ENCODE measurements at places on chromosomes 7 and 10.

GRCh38 chr10:103911021-103911459 lies 6.9 kb downstream of the STN1 start:
- DNase-seq: peak; percentile 29

- no peak for DNase-seq
Measured at GRCh38 chr7:155305231-155305904, 7.7 kb downstream of the INSIG1 start.

- DNase-seq: no peak
Measured at GRCh38 chr7:109945820-109946518, 1145.0 kb upstream of the LRRN3 start.

DNA sequence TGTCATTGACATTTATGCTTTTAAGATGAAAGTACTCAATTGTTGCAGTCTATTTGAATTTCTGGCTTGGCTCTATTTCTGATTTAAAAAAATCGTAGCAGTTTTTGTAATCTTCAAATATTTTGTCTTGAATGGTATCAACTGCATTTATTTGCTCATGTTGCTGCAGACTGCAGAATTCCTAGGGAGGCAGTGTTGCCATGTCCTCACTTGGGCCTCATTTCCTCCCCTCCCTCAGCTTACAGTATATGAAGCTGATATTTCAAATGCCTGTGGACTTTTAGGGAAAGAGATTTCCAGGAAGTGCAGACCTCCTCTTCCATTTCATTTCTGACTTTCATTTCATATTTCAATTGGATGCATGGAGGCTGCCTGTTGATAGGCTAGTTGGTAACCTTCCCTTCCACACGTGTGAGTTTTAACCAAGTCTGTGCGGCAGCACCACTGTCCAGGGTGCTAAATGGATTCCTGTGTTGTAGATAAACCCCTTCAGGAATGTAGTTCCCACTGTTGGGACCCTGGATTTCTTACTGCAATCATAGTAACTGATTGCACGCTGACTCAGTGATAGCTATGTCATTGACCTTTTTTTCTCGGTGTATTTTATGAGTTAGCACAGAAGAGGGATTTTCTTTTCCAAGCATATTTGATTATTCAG lies 17.5 kb downstream of the VPS50 start:
- DNase-seq: no peak

DNA sequence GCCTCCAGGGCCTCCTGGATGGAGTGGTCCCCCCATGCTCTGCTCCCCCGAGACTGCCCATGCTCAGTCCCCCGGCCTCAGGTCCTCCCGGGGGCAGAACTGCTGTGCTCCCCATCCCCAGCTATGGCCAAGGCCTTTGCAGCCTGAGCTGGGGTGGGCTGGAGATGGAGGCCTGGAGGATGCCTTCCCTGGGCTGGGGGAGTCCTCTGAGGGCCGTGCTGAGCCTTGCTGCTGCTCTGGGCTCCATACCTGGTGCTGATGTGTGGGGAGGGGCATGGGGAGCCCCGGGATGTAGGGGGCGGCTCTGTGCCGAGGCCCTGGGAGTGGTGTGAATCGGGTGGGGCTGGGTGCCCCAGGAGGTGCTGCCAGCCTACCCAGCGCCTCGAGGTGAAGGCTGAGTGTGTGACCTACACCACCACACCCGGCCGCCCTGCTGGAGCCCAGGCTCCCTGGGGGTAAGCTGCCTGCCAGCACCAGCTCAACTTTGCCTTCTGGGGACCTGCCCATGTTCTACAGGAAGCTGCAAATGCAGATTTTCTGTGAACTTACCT lies 109.5 kb downstream of the UNCX start:
- no peak for DNase-seq

DNA sequence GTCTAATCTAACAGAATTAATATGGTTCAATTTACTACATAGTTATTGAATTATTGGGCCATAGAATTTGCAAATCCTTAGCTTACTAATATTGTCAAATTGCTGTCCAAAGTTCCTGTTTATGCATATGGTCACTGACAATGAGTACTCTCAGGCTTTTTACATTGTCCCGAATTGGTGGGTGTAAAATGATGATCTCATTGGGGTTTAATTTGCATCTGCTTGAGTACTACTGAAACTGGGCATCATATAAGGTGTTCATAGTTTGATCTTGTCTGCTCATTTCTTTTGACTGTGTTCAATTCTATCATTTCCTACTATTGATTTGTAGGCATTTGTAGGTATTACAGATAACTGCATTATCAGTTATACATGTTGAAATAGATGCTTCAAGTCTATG lies 12.7 kb downstream of the ABCA13 start:
- DNase-seq: no peak

- DNase-seq: no peak
Measured at GRCh38 chr7:117564080-117564479, 84.3 kb downstream of the CFTR start.

- no peak for DNase-seq
Measured at GRCh38 chr7:2353113-2353935, 1.3 kb upstream of the EIF3B start.

DNA sequence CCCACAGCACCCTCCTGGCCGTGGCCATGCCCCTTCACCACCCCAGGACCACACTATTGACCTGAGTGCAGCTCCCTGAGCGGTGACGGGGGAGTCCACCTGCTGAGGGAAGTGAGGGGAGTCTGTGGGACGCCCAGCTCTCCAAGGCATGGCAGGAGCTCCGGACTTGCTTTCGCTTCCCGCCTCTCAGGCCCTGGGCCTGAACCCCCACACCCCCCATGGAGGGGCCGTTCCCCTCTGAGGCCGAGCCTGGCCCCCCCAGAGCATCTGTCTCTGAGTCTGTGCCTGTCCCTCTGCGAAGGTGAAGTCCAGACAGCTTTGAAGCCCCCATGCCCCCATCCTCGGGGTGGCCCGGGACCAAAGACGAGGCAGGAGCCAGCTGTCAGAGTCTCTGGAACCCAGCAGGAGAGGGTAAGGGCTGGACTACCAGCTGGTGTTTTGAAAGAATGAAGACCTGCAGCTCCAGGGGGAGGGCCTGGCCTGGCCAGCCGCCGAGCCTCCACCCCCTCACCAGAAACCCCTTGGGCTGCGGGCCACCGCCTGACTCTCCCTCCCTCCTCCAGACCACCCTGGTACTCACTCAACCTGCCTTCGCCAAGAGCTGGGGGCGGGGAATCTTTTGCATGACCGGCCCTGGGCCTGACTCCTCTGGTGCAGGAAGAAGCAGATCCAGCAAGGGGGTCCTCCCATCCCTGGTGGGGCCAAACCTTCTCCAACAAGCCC lies 114.0 kb downstream of the PDGFA start:
- DNase-seq: no peak

GRCh38 chr10:9635691-9636090 lies 1382.0 kb upstream of the CELF2 start:
- DNase-seq: no peak

DNA sequence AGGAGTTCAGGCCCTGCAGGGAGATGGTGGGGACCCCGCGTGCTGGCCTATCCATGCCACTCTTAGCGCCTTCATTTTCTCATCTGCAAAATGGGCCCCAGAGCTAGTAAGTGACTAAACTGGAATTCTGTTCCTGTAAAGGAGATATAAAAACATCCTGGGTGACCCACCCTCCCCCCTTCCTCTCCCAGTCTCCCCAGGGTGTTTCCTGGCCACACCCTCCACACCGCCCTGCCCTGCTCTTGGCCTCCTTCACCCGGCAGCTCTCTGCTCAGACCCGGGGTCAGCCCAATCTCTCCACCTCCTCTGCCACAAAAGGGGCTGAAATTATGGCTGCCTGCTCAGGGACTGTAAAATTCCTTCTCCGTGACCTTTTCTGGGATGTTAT lies 70.7 kb downstream of the C10orf105 start:
- no peak for DNase-seq

- no peak for DNase-seq
Measured at GRCh38 chr10:111999915-112000302, 183.7 kb downstream of the GPAM start.

- DNase-seq: no peak
Measured at GRCh38 chr7:14739168-14739840, 163.2 kb downstream of the DGKB start.

GRCh38 chr7:95391761-95392160 lies 4.4 kb downstream of the PON3 start:
- no peak for DNase-seq

DNA sequence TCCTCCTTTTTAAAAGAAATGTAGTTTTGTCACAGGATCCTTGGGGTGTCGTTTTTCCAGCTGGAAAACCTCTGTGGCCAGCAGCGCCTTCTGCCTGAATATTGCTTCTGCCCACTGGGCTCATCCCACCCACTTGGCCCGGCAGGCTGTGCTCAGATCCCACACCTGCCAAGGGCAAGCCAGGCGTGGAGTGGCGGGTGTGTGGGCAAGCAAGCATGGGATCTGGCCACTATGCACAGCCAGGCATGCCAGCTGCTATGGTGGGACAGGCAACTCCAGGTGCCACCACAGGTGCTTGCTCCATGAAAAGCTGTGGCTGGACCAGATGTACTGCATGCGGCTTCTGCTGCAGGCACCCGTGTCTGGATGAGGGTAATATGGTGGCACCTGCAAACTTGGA lies 31.2 kb upstream of the INPP5F start:
- no peak for DNase-seq

- no peak for DNase-seq
Measured at GRCh38 chr7:32066441-32066840, 3.8 kb downstream of the PDE1C start.

- no peak for DNase-seq
Measured at GRCh38 chr7:16594061-16594460, 51.5 kb downstream of the ANKMY2 start.

DNA sequence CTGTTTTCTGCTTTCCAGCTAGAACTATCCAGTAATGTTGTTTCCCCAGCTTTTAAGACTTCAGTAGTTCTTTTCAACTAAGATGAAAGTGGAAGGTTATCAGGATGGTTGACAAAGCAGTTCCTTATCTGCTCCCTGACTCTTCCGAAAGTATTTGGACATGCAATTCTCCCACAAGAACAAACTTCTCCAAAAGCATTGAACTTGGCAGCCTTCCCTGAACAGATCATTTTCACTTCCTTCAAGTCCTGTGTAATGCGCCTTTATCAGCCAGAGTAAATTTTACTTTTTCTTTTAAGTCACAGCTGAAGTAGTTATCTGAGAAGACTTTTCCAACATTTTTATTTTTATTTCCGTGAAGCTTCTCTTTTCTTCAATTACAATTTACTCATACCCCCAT lies 39.7 kb downstream of the CDC14C start:
- DNase-seq: no peak

DNA sequence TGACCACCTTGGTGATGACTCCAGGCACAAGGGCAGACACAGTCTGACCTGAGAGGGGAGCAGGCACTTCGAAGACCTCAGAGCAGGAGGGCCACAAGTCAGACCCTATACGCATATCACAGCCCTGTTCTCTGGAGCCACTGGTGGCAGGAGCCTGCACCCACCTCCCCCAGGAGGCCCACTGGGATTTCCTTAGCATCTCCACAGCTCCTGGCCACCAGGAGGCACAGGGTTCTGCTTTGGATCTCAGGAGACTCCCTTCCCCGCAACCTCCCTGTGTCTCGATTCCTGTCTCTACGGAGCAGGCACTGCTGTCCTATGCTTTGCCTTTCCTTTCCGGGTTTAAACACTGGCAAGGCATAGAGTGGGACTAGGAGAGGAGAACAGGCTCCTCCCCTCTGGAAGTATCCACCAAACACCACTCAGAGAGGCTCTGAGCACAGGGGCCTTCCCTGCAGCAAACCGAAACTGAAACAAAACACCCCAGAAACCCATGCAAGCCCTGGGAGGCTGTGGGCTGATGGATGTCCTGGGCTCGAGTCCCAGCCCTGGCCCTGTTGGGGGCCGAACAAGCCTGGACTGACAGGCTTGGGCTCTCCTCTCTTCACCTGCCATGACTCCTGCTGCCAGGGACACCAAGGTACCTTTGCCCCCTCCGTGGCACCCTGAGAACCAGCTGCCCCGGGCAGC lies 166.3 kb downstream of the NEURL1 start:
- DNase-seq: peak; percentile 65

- peak; percentile 29 for DNase-seq
Measured at GRCh38 chr7:143385891-143386781, 5.0 kb downstream of the ZYX start.

DNA sequence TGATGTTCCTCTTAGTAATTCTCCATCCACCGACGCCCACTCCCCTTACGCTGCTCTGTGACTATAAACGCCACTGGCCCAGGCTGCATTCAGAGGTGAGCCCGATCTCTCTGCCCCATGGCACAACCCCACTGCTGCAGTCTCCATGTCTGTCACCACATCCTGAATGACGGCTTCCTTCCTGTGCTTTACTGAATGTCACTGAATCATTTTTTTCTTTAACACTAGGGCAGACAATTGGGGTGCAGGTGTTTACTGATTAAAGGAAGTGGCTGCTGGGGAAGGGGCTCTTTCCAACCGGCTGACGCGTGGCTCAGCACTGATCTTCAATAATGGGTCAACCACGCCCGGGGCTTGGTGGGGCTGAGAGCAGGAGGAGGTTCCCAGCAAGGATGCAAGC lies 208.3 kb downstream of the USP6NL start:
- DNase-seq: peak; percentile 54

DNA sequence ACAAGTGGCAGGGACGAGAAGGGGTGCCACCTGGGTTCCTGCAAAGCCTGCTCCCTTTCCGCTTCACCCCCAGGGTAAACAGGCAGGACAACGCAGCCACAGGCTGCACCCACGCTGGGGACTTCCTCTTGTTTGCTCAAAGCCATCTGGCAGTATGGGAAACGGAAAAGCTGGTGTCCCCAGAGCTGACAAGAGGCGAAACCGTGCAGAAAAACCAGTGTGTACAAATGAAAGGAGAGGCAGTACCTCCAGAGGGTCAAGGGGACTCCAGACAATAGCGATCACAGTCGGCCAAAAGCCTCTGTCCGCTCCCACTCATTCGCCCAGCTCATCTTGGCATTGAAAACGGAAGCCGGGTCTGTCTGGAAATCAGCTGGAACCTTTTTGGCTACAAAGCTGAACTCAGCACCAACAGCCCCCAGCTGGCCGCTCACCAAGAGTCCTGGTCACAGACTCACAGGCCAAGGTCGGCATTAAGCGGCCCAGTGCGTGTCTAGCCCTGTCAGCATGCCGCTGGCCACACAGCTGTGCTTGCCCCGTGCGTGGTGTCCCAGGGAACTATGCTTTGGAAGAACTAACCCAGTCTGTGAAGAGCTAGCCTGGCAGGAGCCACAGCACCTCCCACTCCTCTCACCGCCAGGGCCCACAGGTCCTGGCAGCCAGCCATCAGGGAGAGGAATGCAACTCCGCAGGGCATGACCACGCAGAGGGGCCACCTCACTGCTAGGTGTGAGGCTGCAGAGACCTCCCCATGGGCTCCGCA lies 10.4 kb downstream of the TNS3 start:
- DNase-seq: no peak

- no peak for DNase-seq
Measured at GRCh38 chr10:65708057-65708456, 1217.8 kb upstream of the LRRTM3 start.

GRCh38 chr7:143355450-143356385 lies 6.8 kb downstream of the FAM131B start:
- no peak for DNase-seq

DNA sequence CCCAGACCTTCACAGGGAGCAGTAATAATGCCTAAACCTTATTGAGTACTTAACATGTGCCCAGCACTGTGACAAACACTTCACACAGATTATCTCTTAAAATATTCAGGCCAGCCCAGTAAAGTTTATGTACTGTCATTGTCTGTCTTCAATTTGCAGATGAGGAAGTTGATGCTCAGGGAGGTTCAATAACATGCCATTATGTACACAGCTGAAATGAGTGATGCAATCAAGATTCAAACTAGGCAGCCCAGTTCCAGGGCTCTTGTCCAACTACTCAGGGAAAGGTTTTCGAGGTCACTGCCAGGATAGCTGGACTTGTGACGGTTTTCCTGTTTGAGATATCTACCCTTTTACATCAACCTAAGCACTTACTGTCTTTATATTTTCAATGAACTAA lies 56.1 kb downstream of the AUTS2 start:
- DNase-seq: no peak
